Stimulated activated CD4-positive, alpha-beta T cell treated with anti-CD3 and anti-CD28 coated beads, Interleukin-15, amount 100 ng/mL, for 1 hour (primary cell): ENCODE measurements at places on chromosomes 2 and 18.

GRCh38 chr2:203683421-203683820 is 23.0 kb upstream of the CD28 start:
- no peak for DNase-seq

DNA sequence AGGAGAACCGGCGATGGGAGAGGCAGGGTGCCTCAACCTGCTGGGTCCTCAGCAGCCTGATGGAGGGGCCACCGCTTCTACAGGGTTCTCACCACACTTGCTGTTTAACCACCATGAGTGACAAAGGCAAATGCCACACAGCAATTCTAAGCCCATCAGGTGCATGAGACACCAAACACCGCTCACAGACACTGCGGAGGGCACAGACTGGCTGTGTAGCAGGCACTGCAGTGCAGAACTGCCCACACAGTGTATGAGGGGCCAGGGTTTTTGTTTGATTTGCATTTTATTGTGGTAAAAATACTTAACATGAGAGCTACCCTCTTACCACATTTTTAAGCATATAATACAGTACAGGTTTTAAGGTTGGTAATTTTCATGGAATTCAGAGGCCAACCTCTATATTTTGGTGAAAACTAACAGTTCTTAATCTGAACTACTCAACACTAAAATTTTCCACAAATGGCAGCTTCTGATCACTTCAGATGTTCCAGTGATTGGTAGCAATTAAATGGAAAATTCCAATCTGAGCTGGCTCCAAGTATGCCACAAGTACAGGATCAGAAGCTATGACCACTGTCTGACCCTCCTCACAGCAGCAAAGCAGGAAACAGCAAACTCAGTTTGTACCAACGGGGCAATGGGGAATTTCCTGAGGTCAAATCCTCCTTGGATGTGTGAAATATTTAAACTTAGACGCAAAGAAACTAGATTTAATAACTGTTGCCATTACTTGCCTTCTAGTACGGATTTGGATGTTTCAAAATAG is 67.7 kb downstream of the FAM210A start:
- no peak for DNase-seq

- no peak for DNase-seq
Observed at GRCh38 chr2:288758-289361, 969 bp upstream of the ALKAL2 start.

GRCh38 chr2:231709981-231710798 is 1.9 kb downstream of the PTMA start:
- DNase-seq, result peak; percentile 82

GRCh38 chr2:194567661-194568017 is 1089.4 kb upstream of the SLC39A10 start:
- DNase-seq, result no peak

GRCh38 chr2:119126650-119127049 is 31.9 kb downstream of the C1QL2 start:
- peak; percentile 7 for DNase-seq

GRCh38 chr2:10750610-10751009 is 29.2 kb downstream of the ATP6V1C2 start:
- DNase-seq, result no peak

DNA sequence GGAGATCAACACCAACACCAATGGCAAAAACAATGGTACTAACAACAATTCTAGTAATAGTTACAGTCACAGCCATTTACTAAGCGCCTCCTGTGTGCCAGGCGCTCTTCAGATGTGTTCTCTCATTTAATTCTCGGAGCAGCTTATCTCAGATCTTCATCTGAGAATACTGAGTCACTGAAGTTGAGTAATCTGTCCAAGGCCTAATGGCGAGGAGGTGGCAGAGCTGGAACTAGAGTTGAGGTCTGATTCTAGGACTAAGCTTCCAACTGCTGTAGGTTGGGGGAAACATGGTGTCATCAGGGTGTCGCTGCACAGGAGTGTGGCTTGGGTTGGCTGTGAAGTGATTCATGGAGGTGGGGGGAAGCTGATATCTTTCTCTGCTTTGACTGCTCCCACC is 156.1 kb downstream of the DYSF start:
- no peak for DNase-seq

- no peak for DNase-seq
Observed at GRCh38 chr2:24521975-24522639, 31.1 kb downstream of the NCOA1 start.

DNA sequence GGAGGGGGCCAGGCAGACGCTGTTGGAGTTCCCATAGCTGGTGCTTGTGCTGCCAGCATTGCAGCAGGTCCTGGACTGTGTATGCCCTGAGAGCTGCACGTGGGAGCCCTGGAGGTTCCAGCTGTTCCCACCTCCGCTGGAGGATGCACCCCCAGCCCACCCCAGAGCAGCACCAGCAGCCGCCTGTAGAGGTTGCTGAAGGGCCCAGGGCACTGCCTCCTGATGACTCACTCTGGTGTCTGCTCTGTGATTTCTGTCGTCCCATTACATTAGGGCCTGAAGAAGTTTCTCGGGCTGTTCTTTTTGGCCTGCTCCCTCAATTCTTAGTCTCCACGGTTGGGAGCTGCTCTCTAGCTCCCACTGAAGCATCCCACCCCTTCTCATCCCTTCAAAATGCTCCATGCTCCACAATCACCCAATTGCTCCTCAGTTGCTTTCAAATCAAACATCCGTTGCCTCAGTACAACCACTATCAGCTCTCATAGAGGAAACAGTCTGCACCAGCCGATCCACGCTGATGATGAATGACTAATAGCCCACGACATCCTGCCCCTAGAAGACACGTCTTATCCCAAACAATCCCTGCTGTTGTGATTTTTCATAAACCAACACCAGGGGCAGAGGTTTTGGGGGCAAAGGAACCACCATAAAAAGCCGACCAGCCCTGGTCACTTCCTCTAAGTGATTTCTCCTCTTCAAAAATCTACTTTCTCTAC is 65.2 kb upstream of the RNF152 start:
- DNase-seq, result no peak

- DNase-seq, result peak; percentile 80
Observed at GRCh38 chr2:99154643-99155536, at the start of the genes LIPT1 and TSGA10. Gene LIPT1 (plus strand): TSS chr2:99154967. CDS start chr2:99161958, 6,991 bp downstream. Gene TSGA10 (minus strand): TSS chr2:99154942. CDS start chr2:99109439, 45,503 bp downstream.

GRCh38 chr2:222671259-222672067 is at the start of gene MOGAT1:
Gene MOGAT1 (plus strand): TSS chr2:222671658. CDS start chr2:222671786, 128 bp downstream.
- DNase-seq, result no peak

- no peak for DNase-seq
Observed at GRCh38 chr2:226561962-226562361, 237.7 kb downstream of the IRS1 start.

DNA sequence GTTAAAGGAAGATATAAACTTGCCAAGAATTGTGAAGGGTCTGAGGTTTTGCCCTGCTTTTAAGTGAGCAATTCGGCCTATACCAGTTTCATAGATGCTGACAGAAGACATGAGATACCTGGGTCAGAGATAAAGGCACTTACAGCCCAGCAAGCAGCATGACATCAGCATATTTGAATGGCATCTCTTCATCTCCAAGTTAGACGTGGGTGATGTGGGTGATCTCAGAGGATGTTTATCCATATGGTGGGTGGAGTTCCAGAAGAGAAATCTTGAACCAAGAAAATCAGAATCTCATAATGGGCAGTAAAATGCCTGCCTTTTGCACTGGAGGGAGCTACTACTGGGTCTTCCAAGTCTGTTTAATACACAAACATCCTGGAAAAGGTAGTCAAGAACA is 44.7 kb downstream of the GYPC start:
- no peak for DNase-seq

- DNase-seq, result no peak
Observed at GRCh38 chr2:230627806-230628724, 84.6 kb upstream of the CAB39 start.

DNA sequence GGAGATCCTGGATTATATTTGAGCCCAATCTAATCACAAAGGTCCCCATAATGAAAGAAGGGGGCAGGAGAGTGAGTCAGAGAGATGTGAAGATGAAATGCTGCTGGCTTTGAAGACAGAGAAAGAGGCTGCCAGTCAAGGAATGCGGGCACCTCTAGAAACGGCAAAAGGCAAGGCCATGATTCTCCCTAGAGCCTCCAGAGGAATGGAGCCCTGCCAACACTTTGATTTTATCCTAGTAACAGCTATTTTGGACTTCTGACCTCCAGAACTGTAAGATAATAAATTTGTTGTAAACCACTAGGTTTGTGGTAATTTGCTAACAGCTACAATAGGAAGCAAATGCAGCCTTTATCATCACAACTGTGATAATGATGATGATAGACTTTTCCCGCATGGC is 32.9 kb downstream of the LBH start:
- DNase-seq, result no peak

DNA sequence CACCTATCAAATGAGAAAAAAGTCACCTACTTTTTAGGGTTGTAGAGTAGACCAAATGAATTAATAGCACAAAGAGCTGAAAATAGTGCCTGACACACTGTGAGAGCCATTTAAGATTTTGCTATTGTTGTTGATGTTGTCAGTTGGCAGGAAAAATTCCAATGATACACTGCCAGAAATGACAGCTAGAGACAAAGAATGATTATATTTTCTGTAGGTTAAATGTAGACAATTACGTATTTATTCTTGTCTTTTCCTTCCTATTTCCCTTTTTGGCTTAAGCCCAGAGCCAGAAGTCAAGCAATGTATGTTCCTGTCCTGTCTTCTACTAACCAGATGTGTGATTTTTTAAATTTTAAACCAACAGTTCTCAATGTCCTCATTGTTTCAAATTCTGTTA is 17.2 kb downstream of the NRXN1 start:
- DNase-seq, result no peak

DNA sequence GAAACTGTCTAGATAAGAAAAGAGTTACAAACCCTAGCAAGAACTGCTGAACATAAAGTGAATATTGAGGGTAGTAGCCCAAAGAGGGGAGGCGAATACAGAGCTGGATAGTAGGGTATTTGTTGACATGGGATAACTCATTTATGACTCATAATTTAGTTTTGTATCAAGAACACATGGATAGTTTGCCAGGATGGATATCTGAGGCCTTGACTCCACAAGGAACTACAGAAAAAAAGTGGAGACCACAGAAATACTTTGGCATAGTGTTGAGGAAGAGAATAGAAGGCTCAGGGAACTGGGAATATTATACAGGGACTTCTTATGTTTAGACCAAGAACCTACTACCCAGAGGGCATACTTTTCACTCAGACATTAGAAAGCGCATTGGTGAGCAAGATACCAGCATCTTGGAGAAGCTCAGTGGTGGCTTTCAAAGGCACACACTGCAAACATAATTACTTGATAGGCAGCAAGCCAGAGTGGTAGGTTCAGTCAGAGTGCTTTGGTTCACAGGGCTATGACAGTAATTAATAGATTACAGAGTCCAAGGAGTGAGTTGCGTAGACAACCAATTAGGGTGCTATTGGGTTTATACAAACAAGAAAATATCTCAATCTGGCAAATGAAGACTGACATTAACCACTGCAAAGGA is 51.9 kb upstream of the ZBTB7C start:
- DNase-seq, result no peak

DNA sequence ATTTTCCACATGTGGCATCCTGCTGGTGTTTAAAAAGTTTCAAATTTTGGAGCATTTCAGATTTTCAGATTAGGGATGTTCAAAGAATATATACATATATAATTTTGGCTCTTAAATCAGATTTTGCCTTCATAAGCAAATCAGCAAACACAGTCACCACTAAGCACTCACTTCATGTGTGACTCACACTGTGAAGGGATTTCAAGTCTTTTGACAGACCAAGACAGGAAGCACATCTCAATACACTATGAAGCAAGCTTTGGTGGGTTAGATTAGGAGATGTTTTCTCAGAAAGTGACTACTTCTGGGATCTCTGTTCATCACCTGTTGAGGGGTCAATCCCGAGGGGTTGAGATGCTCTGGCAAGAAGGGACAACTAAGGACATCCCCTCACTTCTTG is 227.8 kb upstream of the RBBP8 start:
- DNase-seq, result no peak

- no peak for DNase-seq
Observed at GRCh38 chr18:26511339-26512071, 36.8 kb downstream of the KCTD1 start.

DNA sequence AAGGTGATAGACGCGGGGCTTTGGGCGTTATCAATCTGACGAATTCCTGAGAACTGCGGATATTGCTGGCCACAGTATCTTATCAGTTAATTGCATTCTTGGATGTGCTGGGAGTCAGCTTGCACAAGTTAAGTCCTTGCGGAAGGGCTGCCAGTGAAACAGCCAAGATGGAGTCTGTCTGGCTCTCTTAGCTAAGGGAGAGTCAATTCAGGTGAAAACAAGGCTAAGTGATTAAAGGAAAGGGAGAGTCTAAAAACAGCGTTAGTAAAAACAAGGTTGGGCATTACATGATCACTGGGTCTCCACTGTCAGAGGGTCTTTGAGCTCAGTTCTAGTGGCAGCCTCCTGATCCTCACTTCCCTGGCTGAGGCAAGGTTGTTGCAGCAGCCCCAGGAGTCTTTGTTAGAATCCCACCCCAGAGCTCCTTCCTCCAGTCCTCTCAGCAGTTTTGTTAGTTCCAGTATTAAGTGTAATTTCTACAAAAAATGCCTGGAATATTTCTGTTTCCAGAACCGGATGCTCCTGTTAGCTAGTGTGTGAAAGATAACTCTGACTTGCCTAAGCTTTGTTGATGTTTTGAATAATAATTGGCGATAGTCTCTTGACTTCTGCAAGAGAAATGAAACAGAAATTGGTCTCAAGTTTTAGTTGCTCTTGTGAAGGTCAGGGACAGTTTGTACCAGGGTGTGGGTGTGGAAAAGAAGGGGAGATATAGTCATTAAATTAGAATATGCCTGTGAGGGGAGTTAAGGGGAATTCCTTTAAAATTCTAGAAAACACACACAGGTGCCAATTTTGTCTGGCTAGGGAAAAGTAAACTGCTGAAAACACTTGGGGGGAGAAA is 10.6 kb downstream of the CFLAR start:
- DNase-seq, result no peak

GRCh38 chr2:11891671-11892440 is 145.4 kb downstream of the LPIN1 start:
- no peak for DNase-seq

GRCh38 chr2:190136259-190136658 is 73.7 kb upstream of the MSTN start:
- DNase-seq, result no peak

DNA sequence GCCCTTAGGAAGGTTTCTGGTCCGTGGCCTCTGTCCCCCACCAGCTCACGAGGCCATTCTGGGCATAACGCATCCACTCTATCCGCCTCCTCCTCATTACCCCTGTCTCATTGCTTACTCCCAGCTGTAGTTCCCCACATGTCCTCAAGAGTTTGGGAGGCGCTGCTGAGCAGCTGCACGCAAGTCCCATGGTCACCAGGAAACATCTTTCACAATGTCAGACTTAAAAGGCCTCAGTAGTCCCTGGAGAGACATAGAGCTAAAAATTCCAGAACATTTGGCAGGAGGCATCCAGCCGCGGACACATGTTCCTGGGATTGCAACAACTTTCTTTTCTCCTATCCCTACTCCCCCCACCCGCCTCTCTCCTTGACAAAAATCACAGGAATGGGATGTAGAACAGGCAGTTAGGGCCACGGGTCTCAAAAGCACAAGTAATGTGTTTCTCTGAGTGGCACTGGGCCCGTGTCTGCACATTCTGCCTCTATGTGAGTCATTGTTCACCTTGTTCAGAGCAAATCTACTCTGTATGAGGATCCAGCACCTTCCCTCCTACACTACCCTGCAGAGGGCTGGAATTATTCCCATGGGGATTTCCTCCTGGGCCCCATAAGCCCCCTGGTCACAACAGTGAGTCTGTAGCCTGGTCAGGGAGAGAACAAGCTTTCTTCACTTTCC is 8.1 kb downstream of the LBH start:
- peak; percentile 44 for DNase-seq
